Right atrium auricular region (tissue), 2 donors: ENCODE measurements at places on chromosomes 7 and 10. TPM values are rescaled to one million over a fixed set of nuclear protein-coding genes. Genes with fewer than 3 reads are reported as not detected.

The NKX1-2 gene
- total RNA-seq = not detected

The TMEM254 gene
- 8.8 TPM for total RNA-seq

The SPACDR gene
- total RNA-seq = not detected

The TUBB8 gene
- total RNA-seq = not detected

- no peak overlapping the region for H3K4me3 ChIP-seq
- H3K4me1 ChIP-seq = no peaks in the 10 kb centered on the region
- H3K36me3 ChIP-seq = no peaks in the 10 kb centered on the region
These were observed 970.2 kb downstream of the SORCS3 start for GRCh38 chr10:105611244-105611798.

DNA sequence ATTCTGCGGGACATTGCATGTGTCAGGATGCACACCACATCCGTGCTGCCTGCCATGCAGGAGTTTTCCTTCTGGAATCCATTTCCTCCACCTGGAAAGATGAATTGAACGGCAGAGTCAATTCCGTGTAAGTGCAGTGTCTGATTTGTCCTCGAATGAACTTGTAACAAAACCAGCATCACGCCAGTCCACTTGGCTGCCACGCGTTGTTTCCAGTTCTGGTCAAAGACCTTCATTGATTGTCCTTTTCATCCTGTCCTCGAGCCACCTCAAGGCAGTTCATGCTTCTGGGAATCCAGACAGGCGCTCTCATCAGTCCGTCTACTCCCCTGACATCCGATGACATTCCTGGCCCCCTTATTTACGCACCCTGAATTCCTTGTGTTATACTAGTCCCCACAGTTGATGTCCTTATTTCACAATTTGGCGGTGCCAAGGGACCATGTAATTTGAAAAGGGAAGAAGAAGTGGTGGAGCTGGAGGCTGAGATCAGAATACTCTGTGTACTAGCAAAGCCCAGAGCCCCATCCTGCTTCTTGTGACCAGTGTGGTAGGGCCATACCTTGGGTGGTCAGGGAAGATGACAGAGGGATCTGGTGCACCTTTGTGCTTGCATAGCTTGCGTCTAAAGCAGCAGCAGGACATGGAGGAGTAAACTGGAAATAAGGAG is 502.2 kb downstream of the PLXNA4 start:
- H3K36me3 ChIP-seq = no peaks in the 10 kb centered on the region
- no peak for DNase-seq
- H3K27ac ChIP-seq = no peak overlapping the region
- no peaks in the 10 kb centered on the region for H3K4me1 ChIP-seq

The GPC2 gene
- not detected for total RNA-seq

- H3K36me3 ChIP-seq = peaks cover 7% of the 10 kb centered on the region
- no peak overlapping the region for H3K27ac ChIP-seq
- H3K27me3 ChIP-seq = no peaks in the 10 kb centered on the region
- H3K4me1 ChIP-seq = no peaks in the 10 kb centered on the region
- no peak overlapping the region for H3K4me3 ChIP-seq
- DNase-seq = no peak
These were observed 62.0 kb upstream of the RHEB start for GRCh38 chr7:151581741-151582140.

DNA sequence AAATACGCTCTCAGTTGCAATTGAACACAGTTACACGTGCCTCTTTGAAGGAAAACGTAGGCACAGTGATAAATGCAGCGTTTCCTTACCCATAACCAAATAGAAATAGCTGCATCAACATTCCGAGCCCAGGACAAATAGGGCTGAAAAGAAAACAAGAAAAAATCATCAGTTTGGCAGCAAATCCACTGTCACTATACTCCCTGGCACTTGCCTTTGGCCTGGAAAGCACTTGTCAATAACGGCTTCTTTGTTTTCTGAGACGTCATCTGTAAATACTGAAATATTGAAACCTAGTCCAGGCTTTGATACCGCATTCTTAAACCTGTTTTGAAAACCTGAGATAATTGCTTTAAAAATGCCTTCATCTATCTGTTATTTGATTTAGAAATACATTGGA is 167.2 kb upstream of the AKR1E2 start:
- H3K4me1 ChIP-seq = peaks cover 37% of the 10 kb centered on the region
- H3K27me3 ChIP-seq = no peaks in the 10 kb centered on the region
- no peak overlapping the region for H3K27ac ChIP-seq
- H3K36me3 ChIP-seq = no peaks in the 10 kb centered on the region
- no peak overlapping the region for H3K4me3 ChIP-seq

- DNase-seq = no peak
- no peak overlapping the region for H3K4me3 ChIP-seq
- H3K27me3 ChIP-seq = no peaks in the 10 kb centered on the region
- no peaks in the 10 kb centered on the region for H3K4me1 ChIP-seq
These were observed 297.9 kb downstream of the DGKB start for GRCh38 chr7:14604606-14605005.

DNA sequence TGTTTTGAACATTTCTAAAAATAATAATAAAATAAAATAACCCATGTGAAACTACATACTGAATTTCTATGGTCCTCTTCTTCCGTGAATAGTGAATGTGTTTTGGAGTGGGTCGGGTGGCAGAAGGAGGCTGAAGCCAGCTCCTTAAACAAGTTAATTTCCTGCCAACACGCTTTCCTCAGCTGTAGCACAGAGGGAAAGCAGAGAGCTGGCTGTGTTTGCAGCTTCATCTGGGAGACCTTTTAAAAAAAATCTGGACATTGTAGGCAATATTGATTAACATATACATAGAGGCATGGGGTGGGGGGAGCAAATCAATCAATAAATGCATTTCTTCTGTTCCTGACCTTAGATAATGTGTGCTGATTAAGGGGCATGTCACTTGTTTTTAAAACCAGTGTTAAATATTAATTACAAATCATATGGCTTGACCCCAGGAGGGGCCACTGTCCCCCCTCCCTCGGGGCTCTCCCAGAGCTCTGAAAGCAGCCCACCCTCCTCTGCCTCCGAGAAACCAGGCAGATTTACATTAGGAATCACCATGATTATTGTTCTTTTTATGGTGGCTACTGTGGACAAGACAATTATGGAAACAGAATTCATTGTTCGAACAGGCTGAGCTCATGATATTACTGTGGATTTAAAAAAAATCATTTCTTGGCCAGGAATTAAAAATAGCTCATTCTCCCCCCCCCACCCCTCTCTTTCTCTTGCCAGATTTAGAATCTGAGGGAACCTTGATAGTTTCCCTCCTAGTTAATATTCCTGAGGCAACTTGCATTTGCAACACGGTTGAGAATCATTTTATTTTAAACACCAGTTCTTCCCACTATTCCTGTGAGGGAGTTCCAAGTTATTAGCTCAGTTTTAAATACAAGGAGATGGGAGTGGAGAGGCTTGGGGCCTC is 100.5 kb upstream of the CARD11 start:
- no peak overlapping the region for H3K4me3 ChIP-seq
- H3K36me3 ChIP-seq = no peaks in the 10 kb centered on the region
- H3K27ac ChIP-seq = no peak overlapping the region
- H3K4me1 ChIP-seq = no peaks in the 10 kb centered on the region
- no peaks in the 10 kb centered on the region for H3K27me3 ChIP-seq

GRCh38 chr7:128909625-128910568 is 612 bp downstream of the KCP start:
- no peak overlapping the region for H3K27ac ChIP-seq
- H3K27me3 ChIP-seq = peaks cover 6% of the 10 kb centered on the region
- H3K36me3 ChIP-seq = no peaks in the 10 kb centered on the region
- peak overlapping the region; percentile 5 for H3K4me3 ChIP-seq

DNA sequence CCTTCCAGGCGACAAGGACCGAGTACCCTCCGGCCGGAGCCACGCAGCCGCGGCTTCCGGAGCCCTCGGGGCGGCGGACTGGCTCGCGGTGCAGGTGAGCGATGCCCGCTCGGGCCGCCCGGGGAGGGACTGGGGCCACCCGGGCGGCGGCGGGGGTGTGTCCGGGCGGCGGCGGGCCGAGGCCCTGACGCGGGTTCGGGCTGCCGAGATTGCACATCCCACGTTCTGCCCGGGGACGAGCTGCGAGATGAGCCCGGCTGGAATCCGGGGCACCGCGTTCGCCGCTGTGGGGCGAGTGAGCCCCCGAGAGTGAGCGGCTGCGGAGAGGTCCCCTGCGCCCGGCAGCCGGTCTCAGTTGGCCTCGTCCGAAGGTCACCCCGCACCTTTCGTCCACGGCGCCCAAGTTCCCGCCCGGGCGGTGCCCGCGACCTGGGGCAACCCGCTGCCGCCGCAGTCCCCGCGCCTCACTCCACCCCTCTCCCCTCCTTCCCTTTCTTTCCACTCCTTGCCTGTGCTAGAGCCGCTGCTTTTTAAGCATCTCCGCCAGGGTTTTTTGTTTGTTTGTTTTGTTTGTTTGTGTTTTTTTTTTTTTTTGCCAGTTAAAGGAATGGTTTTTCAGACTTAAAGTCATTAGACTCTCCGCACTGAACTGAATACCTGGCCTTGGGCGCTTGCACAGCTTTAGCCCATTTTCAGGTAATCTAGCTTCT is 515 bp downstream of the RALA start:
- DNase-seq = no peak
- H3K27me3 ChIP-seq = no peaks in the 10 kb centered on the region
- H3K4me3 ChIP-seq = peak overlapping the region; percentile 89
- no peaks in the 10 kb centered on the region for H3K36me3 ChIP-seq

DNA sequence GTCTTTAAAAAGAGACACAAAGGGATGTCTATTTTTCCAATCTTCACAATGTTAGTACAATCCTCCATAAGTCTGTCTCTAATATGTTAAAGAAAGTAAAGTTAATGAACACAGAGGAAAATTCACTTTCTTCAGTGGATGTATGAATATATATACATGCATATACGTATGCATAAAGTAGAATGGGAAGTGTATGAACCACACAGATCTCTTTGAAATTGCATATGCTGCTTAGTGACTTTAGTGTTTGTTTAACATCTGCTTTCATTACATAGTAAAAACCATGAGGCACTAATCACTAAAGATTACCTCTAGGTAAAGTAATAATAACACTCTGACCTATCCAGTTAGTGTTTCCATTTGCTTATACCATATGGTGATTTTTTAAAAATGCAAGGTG is 451.2 kb downstream of the SEMA3D start:
- no peaks in the 10 kb centered on the region for H3K36me3 ChIP-seq
- H3K4me1 ChIP-seq = no peaks in the 10 kb centered on the region
- H3K4me3 ChIP-seq = no peak overlapping the region
- no peaks in the 10 kb centered on the region for H3K27me3 ChIP-seq
- no peak for DNase-seq

The TMEM176A gene
- total RNA-seq = 56.3 TPM

GRCh38 chr7:92071032-92071431 is 63.2 kb downstream of the CYP51A1 start:
- peaks cover 5% of the 10 kb centered on the region for H3K36me3 ChIP-seq
- H3K4me1 ChIP-seq = no peaks in the 10 kb centered on the region
- no peak overlapping the region for H3K4me3 ChIP-seq
- H3K27me3 ChIP-seq = no peaks in the 10 kb centered on the region
- H3K27ac ChIP-seq = no peak overlapping the region
- no peak for DNase-seq

The CBLL1 gene
- 31.9 TPM for total RNA-seq

The IL2RA gene
- total RNA-seq = 0.30 TPM

DNA sequence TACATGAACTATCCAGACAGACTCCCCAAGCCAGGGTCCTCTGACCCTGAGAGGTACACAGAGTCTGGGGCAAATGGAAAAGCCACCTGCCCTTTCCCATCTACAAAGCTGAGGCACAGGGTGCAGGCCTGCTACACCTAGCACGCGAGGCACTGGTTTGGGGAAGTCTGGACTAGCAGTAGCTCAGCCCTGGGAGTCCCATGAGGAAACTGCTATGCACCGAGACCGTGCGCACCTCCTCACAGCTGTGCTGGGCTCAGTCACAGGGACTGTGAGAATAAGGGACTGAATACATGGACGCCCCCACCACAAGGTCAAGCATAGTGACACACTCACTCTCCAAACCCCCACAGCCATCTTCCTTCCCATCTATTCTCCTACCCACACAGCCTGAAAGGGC is 8.2 kb downstream of the MAT1A start:
- H3K27ac ChIP-seq = no peak overlapping the region
- no peak overlapping the region for H3K4me3 ChIP-seq
- peaks cover 15% of the 10 kb centered on the region for H3K4me1 ChIP-seq
- no peak for DNase-seq
